ENCODE measurements at places on chromosomes 1 and 21. TPM values are rescaled to one million over a fixed set of nuclear protein-coding genes. Genes with fewer than 3 reads are reported as not detected.
A peak's percentile ranks its signal among the peaks of the same experiment; 100 is the strongest.

- no peak for DNase-seq
Measured at GRCh38 chr1:58633121-58633520, 56.1 kb upstream of the TACSTD2 start.

Gene VASH2
- 0.44 TPM for total RNA-seq

- DNase-seq: no peak
Measured at GRCh38 chr1:187819086-187819485, 990.3 kb downstream of the PLA2G4A start.

DNA sequence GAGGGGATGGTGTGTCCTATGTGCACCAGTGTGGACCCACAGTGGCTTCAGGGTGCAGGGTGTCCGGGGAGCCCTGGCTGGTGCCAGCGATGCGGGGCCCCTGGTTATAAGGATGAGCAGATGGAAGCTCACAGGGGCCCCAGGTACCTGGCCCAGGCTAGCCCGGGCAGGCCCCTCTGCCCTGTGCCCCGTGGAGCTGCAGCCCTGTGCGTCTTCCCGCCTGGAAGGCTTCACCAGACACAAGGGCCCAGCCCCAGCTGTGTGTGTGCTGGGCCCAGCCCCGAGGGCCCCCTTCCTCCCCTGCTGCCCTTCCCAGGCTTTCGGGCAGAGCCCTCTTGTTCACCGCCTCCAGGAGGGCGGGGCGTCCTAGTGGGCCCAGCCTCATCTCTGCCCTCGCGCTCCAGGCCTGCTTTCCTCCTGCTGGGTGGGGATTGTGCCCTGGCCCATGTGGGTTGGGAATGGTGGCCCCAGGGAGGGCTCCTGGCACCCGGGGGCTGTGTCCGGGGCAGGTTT lies 15.9 kb downstream of the PFKL start:
- no peak for DNase-seq

DNA sequence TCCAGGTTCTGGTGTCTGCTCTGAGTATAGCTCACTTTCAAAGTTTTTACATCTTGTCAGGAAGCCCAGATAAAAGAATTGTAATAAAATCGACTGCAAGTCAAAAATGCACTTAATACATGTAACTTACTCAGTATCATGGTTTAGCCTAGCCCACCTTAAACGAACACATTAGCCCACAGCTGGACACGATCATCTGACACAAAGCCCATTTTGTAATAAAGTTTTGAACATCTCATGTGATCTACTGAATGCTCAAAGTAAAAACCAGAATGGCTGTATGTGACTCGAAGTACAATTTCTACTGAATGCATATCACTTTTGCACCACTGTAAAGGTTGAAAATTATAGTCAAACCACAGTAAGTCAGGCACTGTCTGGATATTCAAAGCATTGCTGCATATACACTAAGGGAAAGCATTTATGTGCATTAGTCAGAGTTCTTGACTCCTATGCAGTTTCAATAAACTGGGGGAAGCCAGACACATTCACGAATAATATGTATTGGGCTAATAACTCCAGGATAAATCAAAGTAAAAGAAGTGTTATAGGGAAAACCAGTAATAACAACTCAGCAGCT lies 12.2 kb upstream of the TDRD10 start:
- DNase-seq: no peak

Gene CNR2
- not detected for total RNA-seq

DNA sequence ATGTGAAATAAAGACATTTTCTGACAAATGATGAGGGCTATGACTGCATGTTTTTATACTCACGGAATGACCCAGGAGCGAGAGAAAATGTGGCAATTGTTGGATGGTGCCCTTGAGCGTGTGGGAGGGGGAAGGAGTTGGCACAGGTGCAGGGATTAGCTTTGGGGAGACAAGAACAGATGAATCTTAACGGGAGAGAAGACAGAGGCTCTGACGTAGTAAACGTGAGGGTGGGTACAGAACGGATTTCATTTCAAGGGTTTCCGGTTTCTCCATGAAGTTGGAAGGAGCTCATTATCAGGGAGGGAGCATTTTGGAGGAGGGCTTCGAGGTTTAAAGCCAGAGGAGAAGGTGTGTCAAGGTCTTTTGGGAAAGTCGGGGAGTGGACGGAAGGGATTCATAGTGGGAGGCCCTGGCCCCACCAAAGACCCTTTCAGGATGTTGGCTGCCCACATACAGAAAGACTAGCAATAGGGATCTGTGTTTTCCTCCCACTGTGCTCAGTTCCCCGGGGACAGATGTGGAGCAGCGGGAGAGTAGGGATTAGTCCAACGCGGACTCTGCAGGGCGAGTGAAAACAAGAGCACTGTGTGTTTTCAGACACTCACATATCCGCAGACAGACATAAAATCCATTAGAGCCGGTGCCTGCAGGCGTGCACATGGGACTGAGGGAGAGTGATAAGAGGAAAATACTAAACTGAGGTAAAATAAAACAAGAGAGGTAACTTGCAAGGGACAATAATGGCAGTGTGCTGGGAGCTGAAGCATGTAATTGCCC lies 584.1 kb downstream of the AJAP1 start:
- DNase-seq: no peak

GRCh38 chr1:153541641-153542590 lies 1.2 kb upstream of the S100A5 start:
- DNase-seq: no peak

DNA sequence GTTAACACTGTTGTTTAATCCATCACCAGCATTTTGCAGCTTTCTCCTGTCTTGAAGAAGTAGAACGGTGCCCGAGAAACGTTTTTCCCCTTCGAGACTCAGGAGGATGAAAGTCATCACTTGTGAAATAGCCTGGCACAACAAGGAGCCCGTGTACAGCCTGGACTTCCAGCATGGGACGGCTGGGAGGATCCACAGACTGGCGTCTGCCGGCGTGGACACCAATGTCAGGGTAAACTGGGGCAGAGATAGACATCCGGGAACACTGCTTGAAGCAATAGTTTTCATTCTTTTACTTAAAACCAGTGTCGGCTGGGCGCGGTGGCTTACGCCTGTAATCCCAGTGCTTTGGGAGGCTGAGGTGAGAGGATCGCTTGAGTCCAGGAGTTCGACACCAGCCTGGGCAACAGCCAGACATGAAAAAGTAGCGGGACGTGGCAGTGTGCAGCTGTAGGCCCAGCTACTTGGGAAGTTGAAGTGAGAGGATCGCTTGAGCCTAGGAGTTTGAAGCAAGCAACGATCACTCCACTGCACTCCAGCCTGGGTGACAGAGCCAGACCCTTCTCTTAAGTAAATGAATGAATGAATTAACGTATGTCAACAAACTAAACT lies 945 bp downstream of the CHAF1B start:
- no peak for DNase-seq

DNA sequence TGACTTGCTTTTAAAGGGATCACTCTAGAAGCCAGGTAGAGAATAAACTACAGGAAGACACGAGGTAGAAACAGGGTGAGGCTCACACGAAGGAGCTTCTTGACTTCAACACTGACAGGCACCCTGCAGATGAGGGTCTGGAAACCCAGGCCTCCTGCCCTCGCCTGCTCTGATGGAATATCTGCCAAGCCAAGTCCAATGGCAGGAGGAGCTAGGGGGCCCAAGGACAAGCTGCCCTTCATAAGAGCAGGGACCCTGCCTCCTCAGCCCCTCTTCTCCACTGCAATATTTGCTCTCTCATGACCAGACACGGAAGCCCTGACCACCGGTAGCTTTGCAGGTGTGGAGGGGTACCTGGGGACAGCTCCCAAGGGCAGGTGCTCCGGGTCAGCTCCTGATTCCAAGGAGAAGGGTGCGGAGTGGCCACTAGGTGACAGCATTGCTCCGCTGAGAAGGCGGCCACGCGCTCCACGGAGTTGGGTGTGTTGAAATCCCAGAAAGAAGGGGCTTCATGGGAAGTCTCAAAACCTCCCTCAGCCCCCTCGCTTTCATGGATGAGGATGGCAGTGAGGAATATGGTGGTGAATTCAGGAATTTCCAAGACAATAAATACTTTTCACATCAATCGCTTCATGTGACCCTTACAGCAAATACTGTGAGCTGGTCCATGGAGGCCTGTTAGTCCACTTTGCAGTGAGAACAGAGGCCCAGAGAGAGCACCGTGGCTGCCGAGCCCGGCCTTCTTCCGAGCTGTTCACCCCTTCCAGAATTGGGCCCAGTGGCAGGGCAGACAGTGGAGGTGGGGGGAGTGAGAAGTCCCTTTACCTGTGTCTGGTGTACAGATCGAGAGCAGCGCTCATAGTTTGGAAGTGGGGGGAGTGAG lies 33.2 kb upstream of the PAX7 start:
- peak; percentile 28 for DNase-seq

DNA sequence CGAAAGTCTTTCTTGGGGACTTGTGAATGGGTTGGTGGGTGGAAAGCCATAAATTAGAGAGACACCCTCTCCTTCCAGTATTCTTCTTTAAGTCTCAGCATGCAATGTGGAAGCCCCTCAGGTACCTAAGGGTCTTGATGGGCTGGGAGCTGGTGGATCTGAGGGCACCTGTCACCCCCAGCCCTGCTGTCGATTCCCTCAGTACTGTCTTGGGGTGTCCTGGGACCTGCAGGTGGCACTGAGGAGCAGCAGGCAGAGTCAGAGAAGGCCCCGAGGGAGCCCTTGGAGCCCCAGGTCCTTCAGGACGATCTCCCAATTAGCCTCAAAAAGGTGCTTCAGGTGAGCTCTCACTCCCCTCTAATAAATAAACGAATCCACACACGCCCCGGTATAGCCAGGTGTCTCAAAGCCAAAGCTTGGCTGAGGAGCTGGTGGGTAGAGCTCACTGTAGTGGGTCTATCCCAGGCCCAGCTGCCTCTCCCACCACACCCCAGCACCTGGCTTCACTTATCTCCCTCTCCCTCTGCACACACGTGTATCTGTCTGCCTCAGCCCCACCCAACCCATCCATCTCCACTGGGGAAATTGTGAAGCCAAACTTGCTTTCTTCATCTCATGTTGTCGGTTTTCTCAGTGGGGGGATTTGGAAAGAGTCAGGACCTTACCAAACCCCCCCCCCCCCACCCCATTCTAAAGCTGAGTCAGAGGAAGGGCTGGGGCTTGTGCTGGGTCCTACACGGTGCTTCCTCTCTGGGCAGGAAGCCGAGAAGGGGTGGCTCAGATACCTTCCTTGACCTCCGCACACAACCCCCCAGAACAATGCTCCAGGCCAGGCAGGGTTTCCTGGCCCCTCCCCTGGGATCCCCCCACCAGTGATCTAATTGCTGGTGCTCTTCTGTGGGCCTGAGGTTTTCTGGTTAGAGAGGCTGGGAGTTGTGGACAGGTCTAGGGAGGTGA lies 1.6 kb downstream of the ADAM15 start:
- peak; percentile 28 for DNase-seq

DNA sequence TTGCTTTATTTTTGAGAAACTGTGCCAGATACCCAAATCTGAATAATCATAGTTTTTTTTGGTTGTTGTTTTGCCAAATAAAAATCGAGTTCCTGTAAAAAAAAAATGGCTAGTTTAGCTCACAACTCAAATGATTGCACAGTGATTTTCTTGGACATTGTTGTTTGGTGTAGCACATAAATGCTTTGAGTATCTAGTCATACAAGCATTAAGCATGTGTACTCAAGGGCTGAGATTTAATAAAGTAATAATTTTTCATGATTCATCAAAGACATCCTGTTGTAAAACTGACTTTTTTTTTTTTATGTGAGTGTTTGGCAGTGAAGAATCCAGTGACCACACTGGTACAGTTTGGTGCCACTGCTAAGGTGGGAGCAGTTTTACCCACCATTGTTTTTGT lies 18.8 kb downstream of the ITSN1 start:
- peak; percentile 45 for DNase-seq

DNA sequence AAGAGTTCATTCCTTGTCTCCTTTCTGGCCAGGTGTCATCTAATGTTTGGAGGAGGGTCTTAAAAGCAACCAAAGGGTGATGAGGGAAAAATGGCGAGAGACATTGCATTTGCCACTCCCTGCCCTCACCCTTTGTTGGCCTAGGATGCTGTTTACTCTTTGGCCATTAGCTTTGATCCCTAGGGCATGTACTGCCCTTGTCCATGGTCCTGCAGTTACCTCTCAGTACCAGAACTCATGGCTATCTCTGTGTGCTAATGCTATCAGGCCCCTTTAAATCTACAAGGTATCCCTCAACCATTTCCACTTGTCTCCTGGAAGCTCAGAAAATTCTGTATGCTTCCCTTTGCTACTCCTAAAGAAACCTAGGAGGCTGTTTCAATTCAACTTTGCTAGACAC lies 424.8 kb upstream of the PLXNA2 start:
- peak; percentile 27 for DNase-seq

- no peak for DNase-seq
Measured at GRCh38 chr1:164969253-164969652, 387.3 kb downstream of the LMX1A start.

DNA sequence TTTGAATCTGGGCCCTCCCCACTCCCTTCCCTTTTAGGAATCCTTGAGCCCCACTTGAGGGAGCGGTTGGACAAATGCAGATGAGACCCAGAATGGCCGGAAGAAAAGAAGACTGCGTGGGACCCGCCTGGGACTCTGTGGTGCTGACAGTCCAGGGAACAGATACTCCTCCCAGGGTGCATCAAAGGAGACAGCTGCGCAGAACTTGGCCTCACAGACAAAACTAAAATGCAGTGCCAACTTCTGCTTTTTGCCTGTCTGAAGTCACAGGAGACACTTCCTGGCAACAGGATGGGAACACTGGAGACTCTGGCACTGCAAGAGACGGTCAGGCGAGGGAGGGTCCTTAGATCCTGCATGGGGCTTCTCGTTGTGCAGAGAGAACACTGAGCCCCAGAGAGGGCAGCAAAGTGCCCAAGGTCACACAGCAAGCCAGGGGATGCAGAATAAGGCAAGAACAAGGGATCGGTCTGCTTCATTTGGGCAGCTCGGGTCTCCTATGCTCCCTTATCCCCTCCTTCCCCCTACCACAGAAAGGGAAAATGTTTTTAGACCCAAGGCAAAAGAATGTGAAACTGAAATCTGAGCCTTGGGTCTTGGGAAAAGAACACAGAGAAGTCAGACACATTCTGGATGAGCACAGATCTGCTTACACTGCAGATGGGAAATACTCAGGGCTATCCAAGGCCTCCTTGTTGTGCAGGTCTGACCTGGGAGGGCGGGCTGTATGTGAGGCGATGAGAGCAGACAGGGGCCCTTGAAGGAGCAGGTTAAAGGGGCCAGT lies 182.4 kb downstream of the TRABD2B start:
- no peak for DNase-seq

DNA sequence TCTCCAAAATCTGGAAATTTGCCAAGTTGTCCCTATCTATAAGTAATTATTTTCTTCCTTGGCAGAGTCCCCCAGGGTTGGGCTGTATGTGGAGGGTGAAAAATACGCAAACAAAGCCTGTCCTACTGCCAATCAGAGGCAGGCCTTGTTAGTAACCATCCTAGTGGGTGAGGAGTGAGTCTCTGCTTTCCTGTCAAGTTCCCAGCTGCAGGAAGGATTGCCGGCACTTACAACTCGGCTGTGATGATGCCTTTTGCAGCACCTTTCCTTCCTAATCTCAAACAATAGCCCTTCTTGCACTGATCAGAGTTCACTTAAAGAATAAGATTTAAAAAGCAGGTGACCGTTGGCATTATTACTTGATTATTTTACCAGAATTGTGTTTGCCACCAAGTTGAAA lies 31.3 kb upstream of the FGGY start:
- no peak for DNase-seq

Gene HRNR
- total RNA-seq: not detected

Gene NPL
- total RNA-seq: 0.86 TPM

Gene HCRTR1
- not detected for total RNA-seq

- peak; percentile 81 for DNase-seq
Measured at GRCh38 chr1:244361764-244362473, 89.8 kb downstream of the ADSS2 start.

Gene PTGFR
- 51.0 TPM for total RNA-seq

GRCh38 chr21:31545036-31545435 lies 114.5 kb upstream of the SOD1 start:
- no peak for DNase-seq
